ENCODE measurements at places on chromosomes 12 and 14.

DNA sequence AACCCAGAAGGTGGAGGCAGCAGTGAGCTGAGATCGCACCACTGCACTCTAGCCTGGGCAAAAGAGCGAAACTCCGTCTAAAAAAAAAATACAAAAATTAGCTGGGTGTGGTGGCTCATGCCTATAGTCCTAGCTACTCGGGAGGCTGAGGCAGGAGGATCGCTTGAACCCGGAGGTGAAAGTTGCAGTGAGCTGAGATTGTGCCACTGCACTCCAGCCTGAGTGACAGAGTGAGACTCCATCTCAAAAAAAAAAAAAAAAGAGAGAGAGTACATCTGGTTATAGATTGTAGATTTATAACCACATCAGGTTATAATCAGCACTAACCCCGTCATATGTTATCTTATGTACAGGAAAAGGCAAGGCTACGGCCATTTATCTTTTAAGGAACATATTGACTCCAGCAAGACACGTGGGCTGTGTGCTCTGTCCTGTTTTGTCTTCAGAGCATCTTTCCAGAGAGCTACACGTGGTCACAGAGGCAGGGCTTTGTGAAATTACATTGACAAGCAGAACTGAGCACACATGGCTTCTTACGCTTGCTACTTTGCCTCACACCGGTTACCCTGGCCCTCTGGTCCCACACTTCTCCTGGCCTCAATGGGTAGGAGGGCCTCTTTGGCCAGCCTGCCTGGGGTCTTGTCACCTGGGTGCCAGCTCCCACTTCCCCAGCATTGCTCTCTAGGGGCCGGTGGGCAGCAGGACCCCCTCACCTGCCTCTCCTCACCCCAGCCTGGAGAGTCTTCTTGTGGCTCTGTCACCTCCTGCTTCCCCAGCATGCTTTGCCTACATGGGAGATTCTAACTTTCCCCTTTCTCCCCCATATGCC, 6.8 kb upstream of the DYNC1H1 start:
- DNase-seq = no peak

DNA sequence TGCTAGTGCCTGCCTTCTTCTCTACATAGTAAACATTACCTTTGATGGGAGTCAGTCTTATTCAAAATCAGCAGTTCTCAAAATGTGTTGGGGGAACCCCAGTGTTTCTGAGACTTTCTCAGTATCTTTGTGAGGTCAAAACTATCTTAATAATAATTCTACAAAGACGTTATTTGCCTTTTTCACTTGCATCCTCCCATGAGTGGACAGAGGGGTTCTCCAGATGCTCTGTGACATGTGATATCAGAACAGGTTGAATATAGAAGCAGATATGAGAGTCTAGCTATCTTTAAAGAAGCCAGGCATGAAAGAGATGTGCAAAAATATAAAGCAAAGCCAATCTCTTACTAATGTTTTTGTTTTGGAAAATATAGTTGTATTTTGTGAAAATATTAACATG, 144.7 kb downstream of the KTN1 start:
- no peak for DNase-seq

DNA sequence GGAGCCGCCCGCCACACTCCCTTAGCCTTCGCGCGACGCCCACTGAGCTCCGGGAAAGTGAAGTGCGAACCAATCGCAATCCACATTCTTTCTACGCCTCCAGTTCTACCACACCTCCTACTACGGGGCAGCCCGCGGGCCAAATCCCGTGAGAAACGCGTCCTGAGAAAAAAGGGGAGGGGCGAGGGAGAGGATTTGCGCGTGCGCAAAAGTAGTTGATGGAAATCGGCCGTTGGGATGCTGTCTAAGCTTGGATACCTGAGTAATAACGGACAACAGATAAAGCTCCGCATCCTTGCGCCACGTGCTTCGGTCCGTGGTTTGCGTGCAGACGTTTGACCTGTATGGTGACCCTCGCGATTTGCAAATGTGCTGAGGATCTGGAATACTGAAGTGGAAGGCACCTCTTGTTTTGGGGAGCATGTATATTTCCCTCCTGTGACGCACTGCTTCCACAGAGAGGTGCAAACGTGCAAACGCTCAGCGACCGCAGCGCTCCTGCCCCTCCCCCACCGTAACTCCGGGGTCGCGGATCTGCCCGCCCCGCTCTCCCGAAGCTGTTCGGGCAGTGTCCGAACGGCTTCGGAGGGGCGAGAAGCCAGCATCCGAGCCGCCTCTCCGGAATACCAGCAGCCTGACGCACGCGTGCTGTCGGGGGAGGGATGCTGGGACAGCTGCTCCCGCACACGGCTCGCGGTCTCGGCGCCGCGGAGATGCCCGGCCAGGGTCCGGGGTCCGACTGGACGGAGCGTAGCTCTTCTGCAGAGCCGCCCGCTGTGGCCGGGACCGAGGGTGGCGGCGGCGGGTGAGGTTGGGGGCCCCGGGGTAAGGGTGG, at the start of the genes FAM216A and GPN3:
FAM216A (plus strand) TSS at position 632 of the 835 bp plus-strand sequence; CDS start at position 663, 31 bp downstream.
GPN3 (minus strand) TSS at position 44 of the 835 bp plus-strand sequence. CDS start 54 bp downstream, outside the sequence.
- peak; percentile 99 for DNase-seq

- DNase-seq = peak; percentile 28
These were observed 34.8 kb downstream of the AMN start for GRCh38 chr14:102957222-102957621.

DNA sequence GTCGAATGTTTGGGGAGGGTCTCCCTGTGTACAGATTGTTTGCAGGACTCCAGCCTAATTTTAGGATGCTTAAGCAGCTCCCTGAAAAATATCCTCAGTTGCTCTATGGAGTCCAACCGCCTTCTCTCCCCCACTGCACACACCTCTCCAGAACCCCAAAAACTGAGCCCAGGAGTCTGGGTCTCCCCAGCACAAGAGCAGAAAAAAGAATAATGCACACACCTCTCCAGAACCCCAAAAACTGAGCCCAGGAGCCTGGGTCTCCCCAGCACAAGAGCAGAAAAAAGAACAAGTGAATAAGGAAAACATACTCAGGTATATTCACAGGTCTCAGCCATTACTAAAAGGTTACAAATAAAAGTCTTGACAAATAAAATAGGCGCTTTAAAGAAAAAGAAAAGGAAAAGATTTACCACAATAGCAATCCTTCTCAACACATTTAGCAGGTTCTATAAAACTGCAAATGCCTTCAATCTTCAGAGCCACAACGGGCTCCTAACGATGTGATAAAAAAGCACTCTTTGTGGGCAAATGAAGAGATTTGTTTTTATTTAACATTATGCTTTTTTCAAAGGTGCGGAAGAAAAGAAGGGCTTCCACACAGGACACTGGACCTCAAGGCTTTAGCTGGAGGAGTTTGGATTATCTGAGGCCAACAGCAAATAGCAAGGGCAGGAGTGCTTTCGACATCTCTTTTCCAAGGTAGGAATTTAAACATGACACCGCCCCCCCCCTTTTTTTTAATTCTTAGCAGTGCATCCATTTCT, 8.2 kb downstream of the BCL11B start:
- no peak for DNase-seq

DNA sequence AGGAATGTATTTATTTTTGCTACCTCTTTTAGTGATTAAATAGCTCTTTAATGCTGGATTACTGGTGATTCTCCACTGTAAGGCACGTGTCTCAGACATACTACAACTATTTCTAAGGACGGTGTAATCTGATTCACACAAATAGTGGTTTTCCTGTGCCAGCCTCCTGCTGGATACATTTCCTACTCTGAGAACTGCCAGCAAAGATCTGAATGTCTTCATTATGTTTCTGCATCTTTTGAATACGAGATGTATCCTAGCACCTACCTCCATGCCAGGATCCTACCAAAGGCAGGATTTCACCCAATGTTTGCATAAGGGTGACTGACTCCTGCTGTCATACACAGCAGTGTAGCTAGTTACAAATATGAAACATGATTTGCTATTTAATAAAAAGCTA, 120.6 kb downstream of the PRICKLE1 start:
- no peak for DNase-seq

- DNase-seq = no peak
These were observed 9.1 kb downstream of the TMEM233 start for GRCh38 chr12:119602734-119603094.

DNA sequence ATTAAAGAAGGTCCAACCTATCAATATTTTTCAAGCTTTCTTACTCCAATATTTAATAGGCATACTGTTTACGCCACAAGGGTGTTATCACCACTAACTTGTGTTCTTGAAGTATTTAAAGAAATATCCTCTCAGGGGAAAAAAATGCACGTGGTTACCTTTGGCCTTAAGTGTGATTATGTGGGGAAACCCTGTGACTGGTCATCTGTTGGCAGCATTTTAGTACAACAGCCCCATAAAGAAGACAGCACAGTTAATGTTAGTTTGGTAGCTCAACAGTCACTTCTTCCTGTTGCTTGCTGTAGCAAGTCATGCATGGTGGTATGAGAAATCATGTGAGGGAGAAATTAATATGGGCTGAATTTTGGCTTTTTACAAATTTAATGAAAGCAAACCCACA, 1021.5 kb upstream of the TMEM132C start:
- DNase-seq = peak; percentile 54

GRCh38 chr12:110307372-110307771, 26.3 kb downstream of the ATP2A2 start:
- peak; percentile 59 for DNase-seq

GRCh38 chr12:46371718-46372543, 642 bp downstream of the SLC38A2 start:
- DNase-seq = peak; percentile 70

GRCh38 chr14:90402016-90402415, 5.2 kb downstream of the CALM1 start:
- DNase-seq = no peak

GRCh38 chr14:64826845-64827244, 52.9 kb downstream of the SPTB start:
- DNase-seq = no peak

DNA sequence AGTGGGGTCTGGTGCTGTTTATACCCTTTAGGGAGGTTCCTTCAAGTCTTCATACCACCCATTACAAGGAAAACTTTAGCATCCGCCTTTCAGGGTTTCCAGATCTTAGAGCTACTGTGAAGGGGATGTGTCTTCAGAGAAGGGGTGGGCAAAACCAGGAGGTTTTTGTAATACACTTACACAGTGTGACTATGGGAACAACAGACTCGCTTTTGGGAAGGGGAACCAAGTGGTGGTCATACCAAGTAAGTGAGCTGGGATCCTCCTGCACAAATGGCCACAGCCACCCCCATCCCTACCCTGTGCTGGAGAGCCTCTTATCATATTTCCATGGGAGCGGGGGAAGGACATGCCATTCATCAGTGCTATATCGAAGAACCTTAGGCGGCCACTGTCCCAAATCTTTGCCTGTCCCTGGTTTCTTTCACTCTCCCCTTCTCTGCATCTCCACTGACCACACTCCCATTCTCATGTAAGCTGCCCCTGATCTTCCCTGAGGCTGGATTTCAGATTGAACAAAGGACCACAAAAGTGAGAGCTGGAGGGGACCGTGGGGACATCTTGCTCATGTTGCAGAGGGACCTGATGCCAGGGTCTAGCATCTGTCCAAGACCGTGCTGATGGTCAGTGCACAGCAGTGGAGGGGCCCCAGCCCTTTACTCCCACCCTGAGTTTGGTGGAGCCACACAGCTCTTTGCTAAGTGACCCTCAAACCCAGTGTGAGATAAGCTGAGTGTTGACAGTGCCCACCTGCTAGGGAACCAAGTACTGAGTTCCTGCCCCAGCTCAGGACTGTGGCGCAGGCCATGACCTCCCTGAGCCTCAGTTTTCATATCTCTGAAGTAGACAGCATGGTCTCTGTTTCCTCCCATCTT, 51.4 kb downstream of the DAD1 start:
- no peak for DNase-seq

DNA sequence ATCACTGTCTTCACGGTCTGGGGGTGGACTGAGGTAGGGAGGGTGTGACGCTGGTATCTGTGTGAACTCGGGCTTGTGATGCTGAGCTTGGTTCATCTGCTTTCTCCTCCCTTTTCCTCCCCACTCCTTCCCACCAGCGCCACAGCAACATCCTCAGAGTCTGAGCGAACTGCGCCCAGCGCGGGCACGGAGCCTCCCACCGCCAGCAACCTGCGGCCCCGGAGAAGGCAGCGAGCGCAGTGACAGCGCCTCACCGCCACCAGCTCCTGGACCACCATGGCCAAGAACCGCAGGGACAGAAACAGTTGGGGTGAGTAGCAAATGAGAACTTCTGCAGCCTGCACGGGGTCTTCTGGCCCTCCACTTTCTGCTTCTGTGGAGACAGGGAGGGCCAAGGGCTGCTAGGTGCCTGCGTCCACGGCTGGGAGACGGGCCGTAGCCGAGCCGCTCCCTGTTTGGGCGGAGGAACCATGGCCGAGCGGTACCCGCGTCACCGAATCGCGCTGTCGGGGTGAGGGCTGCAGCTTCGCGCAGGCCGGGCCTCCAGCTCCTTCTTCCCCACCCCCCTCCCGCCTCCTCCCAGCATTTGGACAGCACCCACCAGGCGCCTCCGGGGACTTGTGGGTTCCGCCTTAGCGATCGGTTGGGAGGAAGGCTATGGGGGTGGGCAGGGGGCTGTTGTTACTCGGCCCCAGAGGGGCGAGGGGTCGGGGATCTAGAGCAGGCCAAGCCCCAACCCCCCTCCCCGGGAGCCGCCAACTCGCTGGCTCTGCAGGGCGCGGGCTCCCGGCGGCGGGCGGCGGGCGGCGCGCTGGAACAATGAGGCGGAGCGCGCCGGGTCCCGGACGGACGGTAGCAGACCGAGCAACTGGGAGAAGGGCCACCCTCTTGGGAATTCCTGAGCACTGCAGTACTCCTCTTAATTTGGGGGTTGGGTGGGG, at the start of gene ATL1:
ATL1 (plus strand) TSS at position 156 of the 941 bp plus-strand sequence; CDS start at position 277, 121 bp downstream.
- peak; percentile 71 for DNase-seq

GRCh38 chr12:92142251-92142926, 3.3 kb downstream of the BTG1 start:
- no peak for DNase-seq

- DNase-seq = no peak
These were observed 27.3 kb downstream of the TSHR start for GRCh38 chr14:80982711-80983110.

DNA sequence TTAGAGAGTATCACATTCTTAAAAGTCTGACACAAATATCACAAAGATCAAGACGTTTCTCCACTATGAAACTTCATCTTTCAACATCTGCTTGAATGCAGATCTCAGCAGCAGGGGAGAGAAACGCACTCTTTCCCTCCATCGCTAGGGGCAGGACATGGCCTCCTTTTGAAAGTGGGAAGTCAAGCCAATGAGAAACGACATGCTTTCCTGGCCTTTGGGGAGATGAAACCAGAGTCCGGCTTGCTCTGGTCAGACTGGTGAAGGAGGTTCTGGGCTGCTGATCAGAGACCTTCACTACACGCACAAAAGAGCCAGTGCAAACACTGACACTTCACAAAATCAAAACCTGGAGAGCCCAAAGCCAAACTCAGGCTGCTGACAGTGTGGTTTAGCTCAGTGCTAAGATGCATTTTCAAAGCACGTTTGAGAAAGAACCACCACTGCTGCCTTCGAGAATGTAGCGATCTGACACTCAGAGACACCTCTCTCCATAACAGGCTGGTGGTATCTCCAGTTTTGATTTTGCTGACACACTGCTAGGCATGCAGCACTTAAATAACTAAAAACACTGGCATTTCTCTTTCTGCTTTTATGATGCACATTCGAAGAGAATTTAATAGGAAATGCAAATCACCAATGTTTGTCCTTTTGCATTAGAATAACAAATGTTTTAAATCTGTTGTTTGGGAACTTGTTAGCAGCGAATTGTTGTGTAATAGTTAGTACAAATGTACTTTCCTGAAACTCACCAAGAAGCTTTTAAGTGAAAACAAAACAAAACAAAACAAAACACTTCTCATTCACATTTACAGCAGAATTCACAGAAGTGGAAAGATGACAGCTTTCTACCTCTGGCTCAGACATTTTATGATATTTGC, 93.9 kb upstream of the OVCH1 start:
- no peak for DNase-seq

- no peak for DNase-seq
These were observed 30.8 kb upstream of the PPP2R5C start for GRCh38 chr14:101730626-101731186.
